ENCODE measurements at places on chromosomes 2 and 18.

GRCh38 chr2:104140361-104140760, 713.6 kb upstream of the POU3F3 start:
- no peak for DNase-seq

- no peak for DNase-seq
Observed at GRCh38 chr18:23629444-23629946, 33.2 kb downstream of the ANKRD29 start.

- no peak for DNase-seq
Observed at GRCh38 chr2:156480376-156480775, 44.2 kb downstream of the GPD2 start.

DNA sequence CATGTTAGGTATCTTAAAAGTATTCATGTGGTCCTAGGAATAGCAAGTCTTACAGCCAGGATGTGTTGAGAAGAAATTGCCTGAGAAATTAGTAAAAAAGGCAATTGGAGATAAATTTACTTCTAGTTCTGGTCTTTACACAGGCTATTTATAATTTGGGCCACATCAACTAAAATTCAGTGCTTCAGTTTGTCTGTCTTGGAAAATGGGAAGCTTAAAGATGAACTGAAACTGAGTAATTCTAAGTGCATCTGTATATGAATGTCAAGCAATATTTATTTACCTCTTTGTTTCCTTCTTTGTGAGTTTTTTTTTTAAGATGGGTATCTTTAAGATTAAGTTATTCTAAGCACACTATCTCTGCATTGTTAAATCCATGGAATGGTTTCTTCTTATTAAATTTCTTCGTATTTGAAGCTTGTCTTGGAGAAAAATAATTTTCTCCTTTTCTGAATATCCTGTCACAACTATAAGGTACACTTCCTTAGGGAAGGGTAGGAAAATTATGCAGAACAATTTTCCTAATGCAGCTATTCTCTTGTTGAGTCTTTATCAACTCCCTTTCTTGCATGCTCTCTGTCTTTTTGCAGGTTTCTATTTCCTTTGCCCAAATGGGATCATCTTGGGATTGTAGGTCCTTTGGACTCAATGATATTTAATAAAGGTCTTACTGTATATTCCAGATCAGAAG, 39.7 kb upstream of the MMADHC start:
- no peak for DNase-seq

DNA sequence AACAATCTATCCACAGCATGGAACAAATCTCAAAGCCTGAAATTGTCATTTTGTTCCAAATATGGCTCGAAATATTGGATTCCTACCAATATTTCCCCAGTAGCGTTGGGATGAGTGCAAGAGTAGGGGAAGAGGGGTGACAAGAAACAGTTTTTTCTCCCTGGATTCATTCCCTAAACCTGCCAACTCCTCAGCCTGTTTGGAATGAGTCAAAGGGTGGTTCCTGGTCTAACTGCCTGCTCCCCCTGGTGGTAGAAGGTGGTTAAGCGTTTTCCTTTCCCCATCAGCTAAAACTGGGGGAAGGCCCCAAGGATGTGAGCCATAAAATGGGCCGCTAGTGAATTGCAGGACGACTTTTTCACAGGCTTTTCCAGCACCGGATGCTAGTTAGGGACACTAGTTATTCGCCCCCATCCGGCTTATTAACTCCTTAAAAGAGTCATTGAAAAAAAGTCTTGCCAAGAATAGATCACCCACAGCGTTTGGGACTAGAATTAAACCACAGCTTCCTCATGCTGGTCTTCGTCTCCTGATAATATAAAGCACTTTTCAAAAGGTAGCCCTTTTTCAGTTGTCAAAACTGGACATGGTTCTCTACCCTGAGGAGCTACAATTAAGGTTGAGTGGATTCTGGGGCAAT, 72.5 kb downstream of the DHRS9 start:
- peak; percentile 59 for DNase-seq

DNA sequence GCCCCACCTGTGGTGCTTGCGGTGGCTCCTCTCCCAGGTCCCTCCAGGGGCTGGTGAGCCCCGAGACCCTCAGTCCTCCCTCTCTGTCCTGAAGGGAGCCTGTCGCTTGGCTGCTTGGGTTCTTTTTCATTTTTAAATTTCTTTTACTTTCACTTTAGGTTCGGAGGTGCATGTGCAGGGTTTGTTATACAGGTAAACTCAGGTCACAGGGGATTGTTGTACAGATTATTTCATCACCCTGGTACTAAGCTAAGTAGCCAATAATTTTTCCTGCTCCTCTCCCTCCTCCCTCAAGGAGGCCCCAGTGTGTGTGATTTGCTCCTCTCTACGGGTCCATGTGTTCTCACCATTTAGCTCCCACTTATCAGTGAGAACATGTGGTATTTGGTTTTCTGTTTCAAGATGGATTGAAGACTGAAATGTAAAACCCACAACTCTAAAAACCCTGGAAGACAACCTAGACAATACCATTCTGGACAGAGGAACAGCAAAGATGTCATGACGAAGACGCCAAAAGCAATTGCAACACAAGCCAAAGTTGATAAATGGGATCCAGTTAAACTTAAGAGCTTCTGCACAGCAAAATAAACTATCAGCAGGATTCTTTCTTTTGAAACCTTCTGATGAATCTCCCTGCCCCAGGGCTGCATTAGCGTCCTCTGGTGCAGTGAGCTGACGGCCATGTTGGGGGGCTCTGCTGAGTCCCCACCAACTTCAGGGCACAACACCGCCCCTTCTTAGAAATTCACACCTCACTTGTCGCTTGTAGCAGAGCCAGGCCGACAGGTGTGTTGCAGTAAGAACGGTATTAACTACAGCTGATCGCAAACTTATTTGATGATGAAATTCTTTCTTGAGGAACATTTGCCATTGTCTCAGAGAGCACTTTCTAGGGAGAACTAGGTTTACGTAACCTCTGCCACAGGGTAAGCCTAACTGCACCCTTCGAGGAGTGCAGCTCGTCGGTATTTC, 135.3 kb downstream of the ZNF236 start:
- no peak for DNase-seq

DNA sequence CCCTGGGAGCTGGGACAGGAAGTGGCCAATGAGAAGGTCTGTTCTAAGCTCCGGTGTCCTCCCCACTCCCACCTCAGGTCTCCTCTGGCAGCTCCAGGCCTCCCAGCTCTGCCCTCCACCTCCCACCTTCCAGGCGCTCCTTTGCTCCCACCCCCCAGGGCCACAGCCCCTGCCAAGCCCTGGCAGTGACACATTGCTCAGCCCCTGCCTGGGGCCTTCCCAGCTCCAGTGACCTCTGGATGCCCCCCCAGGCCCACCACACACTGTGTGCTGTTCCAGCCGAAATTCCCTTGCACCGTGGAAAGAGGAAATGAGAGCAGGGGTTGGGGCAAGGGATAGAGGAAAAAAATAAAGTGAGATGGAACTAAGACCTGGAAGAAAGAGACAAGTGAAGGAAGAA, 289.6 kb downstream of the CYP26B1 start:
- no peak for DNase-seq

DNA sequence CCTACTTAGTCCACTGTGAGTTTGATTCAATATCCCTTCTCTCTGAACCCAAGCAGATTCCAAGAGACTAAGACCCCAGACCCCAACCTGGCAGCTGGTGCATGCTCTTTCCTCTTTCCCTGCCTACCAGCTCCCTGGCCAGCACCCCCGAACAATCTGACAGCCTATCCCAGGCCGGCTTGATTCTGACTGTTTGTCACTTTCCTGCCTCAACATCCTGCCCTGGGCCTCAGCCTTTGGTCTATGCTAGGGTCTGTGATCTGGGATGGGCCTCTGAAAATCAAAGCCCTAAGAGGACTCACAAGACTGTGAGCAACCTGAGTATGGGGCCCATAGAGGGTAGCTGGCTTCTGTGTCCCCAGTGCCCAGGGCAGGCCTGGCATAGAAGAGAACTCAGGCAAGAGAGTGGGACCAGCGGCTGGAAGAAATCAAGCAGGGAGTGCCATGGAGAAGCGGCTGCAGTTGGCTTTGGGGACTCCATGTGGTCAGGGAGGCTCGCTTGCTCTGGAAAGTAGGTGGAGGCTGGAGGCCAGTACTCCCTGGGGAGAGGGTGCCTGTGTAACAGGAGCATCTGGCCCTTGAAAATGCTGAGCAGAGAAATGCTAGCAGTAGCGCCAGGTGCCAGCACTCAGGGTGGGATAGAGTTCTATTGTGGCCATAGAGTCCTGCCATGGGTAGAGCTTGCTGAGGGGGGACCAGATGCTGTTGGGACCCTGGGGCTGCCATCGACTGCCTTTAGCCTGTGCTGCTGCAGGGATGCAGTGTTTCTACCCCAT, 343.9 kb downstream of the DYSF start:
- DNase-seq, result no peak

DNA sequence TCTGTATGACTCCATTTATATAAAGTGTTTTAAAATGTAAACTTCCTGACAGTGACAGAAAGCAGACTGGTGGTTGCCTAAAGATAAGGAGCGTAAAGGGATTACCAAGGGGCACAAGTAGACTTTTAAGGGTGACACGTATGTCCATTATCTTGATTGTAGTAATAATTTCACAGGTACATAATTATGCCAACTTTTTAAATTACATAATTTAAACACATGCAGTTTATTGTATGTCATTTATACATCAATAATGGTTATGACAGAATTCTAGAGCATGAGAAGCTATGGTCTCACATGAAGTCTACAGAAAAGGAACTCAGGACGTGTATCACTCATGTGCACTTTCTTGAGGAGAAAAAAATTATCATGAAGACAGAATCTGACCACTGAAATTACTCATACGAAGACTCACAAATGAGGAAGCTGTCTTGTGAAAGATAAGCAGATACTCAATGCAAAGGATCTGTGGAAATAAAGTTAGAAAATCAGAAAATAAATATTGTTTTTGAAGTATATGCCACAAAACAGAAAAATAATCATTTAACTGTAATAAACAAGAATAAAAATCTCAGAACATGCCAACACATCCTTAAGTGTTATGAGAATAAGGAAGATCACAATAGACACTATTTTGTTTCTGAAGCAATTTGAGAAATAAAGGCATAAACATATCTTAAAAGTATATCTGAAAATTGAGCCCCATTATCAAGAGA, 84.4 kb downstream of the TMEM131 start:
- no peak for DNase-seq

- no peak for DNase-seq
Observed at GRCh38 chr2:86028766-86029381, 76.8 kb downstream of the POLR1A start.

DNA sequence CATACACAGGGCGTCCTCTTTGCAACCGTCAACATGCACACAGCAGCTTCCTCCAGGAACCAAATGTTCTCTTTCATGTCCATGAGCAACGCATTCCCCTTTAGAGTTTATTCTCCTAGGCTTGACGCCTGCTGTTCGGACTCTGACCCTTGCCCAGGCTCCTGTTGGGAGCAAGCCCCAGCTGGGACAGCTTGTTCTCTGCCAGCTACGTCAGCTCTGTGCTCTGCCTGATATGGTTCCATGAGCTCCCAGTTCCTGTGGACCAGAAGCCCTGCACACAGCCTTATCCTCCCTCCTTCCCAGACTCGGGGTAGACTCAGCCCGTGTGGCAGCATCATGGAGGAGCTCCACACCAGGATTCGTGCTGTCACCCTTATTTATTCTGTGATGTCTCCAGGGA, 253.1 kb upstream of the PXDN start:
- DNase-seq, result no peak

GRCh38 chr2:240819858-240820606, at the start of gene KIF1A:
TSS of gene KIF1A (minus strand) at chr2:240820219. CDS start at chr2:240797752, 22,467 bp downstream.
- DNase-seq, result no peak

- no peak for DNase-seq
Observed at GRCh38 chr2:135525786-135526185, 5.2 kb downstream of the ZRANB3 start.

DNA sequence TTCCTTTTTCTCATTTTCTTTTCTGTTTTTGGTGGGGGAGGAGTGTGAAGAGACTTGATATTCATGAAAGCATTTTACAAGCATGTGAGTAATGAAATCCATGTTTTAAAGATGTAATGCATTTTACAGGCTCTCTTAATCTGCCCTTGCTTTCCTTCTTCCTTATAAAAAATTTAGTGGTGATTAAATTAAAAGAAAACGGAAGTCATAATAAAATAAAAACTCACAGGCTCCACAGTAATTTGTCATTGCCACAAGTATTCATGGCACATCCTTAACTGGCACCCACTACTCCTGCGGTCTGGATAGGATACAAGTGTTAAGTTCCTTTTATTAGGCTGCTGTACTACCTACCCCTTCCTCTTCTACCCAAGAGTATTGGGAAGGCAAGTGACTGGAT, 241.2 kb downstream of the SLC4A3 start:
- DNase-seq, result no peak

DNA sequence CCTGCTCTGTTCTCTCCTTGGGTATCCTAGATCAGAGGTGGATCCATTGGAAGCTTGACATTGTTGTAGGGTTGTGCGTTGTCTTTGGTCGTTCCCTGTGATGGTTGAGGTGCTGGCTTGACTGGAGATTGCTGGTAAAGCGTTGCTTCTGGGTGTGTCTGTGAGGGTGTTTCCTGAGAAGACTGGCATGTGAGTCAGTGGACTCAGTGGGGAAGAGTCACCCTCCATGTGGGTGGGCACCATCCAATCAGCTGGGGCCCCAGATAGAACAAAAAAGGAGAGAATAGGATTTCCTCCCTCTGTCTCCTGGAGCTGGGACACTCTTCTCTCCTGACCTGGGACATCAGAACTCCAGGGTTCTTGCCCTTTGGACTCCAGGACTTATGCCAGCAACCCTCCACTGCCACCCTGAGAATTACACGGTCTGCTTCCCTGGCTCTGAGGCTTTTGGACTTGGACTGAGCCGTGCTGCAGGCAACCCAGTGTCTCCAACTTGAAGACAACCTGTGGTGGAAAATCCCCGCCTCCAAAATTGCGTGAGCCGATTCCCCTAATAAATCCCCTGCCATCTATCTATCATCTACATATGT, 14.8 kb upstream of the REEP1 start:
- no peak for DNase-seq

- DNase-seq, result no peak
Observed at GRCh38 chr2:178473931-178474330, 4.5 kb downstream of the FKBP7 start.

GRCh38 chr2:64311948-64312621, 141.9 kb upstream of the LGALSL start:
- DNase-seq, result no peak

- DNase-seq, result no peak
Observed at GRCh38 chr2:890791-891190, 59.9 kb upstream of the SNTG2 start.

GRCh38 chr2:113138428-113139322, 11.3 kb downstream of the IL1RN start:
- DNase-seq, result peak; percentile 46

- no peak for DNase-seq
Observed at GRCh38 chr2:201203916-201204654, 21.1 kb downstream of the CASP10 start.

DNA sequence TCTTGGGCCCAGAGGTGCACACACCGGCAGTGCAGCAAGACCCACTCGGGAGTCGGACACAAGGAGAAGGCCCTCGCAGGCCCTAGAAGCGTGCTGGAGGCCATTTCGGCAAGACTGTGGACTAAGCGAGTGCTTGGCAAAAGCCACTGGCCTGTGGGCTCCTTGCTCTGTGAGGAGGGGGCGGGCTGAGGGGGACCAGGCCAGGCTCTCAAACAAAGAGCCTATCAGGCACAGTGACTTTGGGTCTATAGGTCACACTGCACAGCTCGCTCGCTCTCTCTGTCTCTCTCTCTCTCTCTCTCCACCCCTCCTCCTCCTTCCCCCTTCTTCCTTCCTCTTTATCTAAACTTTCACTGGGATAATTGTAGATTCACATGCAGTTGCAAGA, 23.6 kb upstream of the ZCCHC2 start:
- DNase-seq, result no peak

- no peak for DNase-seq
Observed at GRCh38 chr18:78769502-78770105, 210.0 kb upstream of the SALL3 start.

Data from stimulated activated CD4-positive, alpha-beta T cell treated with anti-CD3 and anti-CD28 coated beads, Interleukin-1b, Interleukin-23, amount 100 ng/mL, for 24 hours (primary cell).